Inflammatory macrophage (primary cell): ENCODE measurements at places on chromosomes 4 and X.

DNA sequence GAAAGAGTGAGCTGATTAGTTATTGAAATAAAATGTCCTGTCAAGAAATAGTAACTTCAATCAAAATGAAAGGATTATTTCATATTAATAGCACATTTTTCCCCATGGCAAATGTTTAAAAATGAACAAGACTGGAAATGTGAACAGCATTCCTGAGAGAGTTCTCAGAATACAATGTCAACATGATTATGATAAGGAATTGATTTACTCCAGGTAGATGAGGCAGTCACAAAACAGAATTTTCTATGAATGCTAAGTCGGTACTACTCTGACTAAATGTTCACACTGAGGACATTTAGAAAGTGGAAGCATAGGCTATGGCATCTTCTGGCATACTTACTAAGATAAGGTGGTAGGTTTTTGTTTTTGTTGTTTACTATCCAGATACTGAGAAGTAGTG lies 19.4 kb upstream of the GRSF1 start:
- DNase-seq: no peak

GRCh38 chr4:12692815-12693214 lies 791.3 kb downstream of the RAB28 start:
- no peak for DNase-seq

GRCh38 chr4:98027827-98028226 lies 115.4 kb downstream of the STPG2 start:
- no peak for DNase-seq

GRCh38 chr4:141871086-141871770 lies 234.8 kb downstream of the IL15 start:
- peak; percentile 48 for DNase-seq

GRCh38 chr4:84644087-84644486 lies 61.2 kb downstream of the CDS1 start:
- DNase-seq: no peak

DNA sequence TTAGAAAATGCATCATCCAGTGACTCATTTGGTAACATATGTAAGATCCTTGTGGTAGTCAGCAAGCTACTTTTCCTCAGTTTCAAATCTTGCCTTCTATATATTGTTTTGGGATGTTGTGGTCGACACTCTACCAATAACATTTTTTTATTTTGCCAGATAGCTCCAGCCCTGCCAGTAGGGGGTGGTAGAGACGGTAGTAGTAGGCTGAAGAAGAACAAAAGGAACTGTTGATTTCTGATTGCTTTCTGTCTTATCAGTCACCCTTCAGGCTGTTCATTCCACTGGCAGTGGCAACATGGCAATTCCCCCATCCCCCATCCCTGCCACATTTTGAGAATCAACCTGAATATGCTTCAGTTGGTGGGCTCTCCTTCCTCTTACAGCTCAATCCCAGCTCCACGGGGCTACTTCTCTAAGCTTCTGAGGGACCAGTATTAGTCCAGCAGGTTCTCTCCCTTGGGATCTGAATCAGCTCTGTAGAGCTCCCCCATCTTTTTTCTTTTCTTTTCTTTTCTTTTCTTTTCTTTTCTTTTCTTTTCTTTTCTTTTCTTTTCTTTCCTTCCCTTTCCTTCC lies 171.5 kb upstream of the VEGFC start:
- peak; percentile 22 for DNase-seq
